ENCODE measurements at places on chromosomes 11 and 22.

DNA sequence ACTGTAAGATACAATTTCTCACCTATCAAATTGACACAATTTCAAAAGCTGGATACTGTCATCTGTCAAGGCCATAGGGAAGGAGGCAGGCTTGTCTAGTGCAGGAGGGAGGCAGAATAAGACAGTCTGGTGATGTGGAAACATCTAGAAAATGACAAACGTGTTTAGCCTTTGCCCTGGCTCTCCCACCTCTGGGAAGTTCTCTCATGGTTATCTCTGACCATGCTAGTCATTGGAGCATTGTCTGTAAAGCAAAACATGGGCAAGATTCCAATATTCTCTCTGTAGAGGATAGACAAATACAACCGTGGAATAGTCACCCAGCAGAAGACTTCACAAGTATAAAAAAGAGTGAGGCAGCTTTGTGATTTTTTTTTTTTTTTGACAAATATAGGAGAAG, 9.1 kb upstream of the SERHL2 start:
- DNase-seq, result no peak

DNA sequence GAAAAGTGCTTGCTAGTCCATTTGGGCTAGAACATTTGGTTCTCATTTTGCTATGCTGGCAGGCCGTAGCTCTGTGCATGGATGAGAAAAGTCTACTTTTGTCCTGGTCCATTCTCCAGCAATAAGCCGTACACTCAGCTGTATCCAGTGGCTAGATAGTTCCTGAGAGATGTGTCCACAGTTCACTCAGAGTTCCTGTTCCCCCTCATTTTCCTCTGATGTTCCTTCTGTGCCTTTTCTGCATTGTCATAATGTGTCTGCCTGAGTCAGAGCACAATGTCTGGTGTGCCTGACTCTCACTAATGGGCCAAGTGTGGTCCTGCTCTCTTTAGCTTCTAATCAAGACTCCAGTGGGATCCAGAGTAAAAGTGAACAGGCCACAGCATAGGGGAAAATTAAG, 215.7 kb upstream of the CTSC start:
- no peak for DNase-seq

GRCh38 chr22:36811094-36811800, 5.6 kb downstream of the PVALB start:
- no peak for DNase-seq

GRCh38 chr11:119149018-119149785, at the start of gene ABCG4:
ABCG4 (plus strand) TSS chr11:119149052; CDS start chr11:119149966, 914 bp downstream.
- no peak for DNase-seq

DNA sequence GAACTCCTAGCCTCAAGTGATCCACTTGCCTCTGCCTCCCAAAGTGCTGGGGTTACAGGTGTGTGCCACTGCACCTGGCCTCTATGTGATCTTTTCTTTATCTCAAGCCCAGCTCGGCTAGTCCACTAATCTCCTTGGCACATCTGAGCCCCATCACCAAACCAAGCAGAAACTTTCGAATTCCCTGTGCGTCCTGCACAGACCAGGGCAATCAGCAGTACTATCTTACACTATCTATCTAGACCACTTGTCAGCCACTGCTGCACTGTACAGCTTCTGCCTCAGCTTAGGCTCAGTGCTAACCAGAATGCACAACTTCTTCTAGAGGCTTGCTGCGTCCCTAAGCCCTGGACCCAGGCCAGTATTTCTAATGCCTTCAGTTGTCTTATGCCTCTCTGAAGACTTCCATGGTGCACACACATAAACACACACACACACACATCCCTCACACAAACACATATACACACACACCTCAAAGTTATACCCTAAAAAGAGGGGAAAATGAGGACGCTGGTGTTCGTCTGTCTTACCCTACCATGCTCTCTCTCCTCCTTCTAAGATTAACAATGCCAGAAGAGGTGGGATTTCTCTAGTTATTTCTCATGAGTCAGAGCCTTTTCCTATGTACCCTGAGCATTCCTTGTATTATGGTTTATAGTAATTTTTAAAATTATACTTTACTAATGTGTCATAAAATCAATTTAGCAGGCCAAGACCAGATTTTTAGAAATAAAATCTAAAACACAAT, 59.3 kb upstream of the FAM181B start:
- no peak for DNase-seq

DNA sequence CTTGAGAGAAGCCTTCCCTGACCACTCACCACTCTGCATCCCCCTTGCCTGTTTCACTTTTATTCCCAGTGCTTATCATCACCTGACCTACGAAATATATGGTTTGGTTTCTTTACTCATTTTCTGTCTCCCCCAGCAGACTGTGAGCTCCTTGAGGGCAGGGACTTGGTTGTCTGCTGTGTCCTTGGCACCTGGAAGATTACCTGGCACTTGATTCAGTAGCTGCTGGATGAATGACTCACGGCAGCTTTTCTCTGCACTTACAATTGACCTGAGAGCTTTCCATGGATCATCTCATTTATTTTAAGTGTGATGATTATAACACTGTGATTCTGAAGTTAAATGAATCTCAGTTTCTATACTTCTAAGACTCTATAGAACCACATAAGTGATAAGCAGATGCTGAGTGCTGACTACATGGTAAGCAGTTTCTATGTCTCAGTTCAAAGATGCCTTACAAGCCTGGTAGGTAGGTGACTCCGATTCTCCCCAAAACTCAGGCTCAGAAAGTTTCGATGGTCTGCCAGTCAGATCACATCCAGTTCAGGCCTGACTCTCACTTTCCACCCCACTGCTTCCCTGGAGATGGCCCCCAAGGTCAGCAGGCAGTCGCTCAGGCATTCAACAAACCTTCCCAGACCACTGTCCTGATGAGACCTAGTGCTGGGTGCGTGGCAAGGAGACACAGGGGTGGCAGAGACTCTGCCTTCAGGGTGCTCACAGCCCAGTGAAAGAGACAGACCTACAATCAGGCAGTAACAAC, 11.6 kb downstream of the IL2RB start:
- DNase-seq, result no peak

DNA sequence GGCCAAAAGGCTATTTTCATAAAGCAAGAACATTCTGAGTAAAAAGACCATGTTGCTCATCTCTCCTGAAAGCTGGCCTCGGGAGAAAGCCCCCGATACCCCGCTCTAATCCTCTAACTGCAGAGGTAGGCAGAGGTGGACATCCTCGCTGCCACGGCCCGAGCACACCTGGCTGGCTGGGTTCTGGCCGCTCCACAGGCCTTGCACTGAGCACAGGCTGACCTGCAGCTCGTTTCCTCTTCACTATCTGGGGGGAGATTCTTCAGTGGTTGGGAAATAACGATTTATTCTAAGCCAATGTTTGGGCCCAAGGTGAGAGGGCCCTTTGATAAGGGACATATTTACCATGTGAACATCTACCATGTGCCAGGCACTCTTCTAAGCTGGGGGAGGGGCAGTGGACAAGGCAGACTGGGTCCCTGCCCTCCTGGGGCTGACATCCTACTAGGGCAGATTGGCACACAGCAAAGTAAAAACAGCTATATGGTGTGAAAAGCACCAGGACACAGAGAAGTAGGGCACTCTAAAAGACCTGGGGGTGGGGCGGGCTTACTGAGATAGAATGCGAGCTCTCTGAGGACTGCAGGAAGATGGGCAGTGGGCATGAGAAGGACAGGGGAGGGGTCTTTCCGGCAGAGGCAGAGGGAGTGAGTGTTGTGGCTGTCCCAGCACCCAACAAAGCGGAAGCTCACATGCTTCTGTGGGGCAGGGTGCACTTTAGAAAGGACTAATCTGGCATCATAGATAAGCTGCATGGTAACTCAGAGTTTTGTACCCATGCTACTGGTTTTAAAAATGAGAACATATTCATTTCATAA, 65.5 kb upstream of the ARFGAP3 start:
- no peak for DNase-seq

DNA sequence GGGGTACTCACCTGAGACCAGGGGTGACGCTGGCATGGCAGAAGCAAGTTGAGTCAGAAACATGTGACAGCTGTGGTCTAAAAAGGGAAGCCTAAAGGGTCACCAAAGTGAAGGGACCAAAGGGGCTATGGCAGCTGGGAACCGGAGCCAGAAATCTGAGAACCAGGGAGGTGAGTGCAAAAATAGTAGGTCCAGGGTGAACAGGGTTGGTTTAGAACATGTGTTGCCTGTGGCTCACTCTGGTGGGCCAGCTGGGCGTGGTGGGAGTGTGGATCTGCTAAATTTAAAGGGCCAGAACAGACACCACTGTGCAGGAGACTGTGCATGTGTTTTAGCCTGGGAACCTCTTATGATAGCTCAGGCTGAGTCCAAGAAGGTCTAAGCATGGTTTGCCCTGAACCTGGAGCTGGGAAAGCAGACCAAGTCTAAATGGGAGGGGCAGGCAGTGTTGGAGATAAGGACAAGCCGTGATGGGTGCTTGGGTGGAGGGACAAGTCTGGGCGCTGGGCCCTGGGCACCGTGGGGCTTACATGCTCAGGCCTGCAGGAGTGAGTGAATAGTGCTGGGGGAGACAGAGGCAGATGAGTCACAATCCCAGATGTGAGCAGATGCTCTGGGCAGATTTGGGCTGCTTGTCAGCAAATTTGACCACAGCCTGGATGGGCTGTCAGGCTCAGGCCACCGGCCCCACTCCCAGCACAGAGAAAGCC, 41.4 kb upstream of the ZBED5 start:
- DNase-seq, result no peak

GRCh38 chr22:30718491-30718890, 23.8 kb downstream of the OSBP2 start:
- DNase-seq, result no peak

DNA sequence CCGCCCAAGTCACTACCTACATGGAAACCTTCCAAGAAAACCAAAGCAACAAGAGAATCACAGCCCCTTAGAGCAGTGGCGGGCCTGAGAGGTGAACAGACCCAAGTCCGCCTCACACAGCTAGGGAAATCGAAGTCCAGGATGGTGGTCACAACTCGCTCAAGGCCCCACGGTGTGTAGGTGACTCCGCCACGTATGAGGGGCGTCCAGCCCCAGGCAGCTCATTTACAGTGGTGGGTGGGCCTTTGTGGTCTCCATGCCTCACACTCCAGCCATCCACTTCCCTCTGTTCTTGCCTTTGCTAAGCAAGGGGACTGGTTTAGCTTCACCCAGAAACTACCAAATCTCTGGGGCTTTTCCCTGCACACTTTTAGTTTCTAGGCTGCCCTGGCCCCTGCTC, 9.7 kb upstream of the TCF20 start:
- no peak for DNase-seq

DNA sequence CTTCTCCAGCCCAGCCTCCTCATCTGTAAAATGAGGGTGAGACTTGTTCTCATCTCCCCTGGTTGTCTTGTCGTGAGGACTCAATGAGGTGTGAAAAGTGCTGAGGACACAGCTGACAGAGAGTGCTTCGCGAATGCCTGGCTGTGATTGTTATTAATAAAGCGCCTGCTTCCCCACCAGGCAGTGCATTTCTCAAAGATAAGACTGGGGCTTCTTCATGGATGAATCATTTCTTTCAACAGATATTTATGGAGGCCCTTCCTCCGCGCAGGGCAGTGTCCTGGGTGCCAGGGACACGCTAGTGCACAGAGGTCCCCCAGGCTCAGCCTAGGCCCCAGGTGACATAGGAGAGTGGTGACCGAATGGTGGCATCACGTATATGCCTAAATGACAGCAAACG, 34.3 kb upstream of the SHISAL1 start:
- DNase-seq, result no peak

DNA sequence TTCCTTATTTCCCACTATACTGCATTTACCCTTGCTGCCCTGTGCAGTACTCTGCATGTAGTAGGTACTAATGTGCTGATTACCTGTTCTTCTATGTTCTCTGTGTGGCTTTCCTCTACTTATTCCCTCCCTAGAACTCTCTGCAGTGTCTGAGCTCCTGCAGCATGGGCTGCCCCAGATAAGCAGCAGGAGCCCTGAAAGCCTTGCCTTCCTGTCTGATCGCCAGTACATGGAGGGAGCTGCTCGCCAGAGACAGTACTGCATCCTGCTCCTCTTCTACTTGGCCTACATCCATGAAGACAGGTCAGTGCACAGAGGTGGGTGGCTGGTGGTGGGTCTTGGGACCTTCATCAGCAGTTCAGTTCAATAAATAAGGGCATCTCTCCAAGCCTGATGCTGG, 42.2 kb upstream of the CCDC134 start:
- DNase-seq, result no peak

DNA sequence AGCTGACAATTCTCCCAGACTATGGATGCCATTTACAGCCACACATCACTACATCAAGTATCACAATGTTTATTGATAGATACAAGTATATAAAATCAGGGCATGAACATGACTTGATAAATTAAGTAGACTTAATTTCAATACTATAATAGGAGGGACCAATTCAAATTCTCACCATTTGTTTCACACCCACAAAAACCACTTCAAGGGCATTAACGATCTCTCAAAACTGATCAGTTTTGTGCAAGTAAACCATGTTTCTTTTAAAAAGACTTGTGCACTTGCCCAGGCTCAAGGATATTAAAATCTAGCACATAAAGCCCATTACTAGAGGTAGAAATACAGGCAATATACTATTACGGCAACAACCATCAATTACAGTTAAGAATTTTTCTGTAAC, 11.7 kb downstream of the EIF4G2 start:
- DNase-seq, result no peak

- DNase-seq, result no peak
These were observed 57.5 kb upstream of the PPARA start for GRCh38 chr22:46092670-46093410.

DNA sequence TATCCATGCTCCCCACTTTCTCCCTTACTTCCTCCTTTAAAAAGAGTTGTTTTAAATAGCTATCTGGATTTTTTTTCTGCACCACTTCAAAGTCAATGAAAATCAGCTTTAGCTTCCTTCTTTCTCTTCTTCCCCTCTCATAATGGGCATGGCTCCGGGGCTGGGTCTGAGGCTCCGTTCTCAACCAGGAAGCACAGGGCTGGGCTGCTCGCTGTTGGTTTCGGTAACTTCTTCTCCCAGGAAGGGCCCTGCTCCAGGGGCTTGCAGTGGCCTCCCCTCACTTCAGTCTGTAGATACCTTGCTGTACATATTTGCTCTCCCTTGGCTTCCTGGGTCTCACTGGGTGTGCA, 23.8 kb downstream of the MICAL2 start:
- no peak for DNase-seq

DNA sequence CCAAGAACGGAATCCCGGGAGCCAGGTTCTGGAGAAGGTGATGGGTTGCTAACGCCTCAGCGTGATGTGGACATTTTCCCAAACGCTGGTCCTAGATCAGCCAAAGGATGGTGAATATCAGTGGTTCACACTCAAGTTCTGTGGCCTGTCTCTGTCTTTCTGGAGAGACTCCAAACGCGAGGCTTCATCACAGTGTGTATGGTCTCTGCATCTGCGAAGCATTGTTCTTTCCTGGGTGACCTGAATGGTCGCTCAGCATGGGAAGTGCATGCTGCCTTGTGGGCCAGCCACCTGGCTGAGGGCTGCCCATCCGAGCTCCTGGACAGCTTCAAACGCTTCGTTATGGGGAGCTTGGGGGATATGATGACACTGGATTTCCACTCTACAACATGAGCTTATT, 810.0 kb downstream of the TBC1D22A start:
- DNase-seq, result no peak

- DNase-seq, result no peak
These were observed 29.5 kb downstream of the TMEM123 start for GRCh38 chr11:102422817-102423712.
